ENCODE measurements at places on chromosomes 1 and 21.
A peak's percentile ranks its signal among the peaks of the same experiment; 100 is the strongest.

DNA sequence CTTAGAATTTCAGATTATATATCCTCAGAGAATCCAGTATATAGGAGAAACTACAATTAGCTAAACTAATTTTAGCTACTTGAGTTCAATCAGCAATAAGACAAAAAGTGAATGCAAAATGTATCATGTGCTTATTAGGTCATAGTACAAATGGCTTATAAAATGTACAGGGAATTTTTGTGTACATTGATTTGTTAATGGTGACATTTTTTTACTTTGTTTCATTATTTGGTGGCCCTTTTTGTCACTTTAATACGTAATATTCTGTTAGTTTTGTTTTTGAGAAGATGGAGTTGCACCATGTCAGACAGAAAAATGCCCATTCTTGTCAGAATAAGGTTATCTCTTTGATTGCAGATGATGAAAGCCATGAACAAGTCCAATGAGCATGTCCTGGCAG is 33.6 kb downstream of the CC2D1B start:
- no peak for DNase-seq

DNA sequence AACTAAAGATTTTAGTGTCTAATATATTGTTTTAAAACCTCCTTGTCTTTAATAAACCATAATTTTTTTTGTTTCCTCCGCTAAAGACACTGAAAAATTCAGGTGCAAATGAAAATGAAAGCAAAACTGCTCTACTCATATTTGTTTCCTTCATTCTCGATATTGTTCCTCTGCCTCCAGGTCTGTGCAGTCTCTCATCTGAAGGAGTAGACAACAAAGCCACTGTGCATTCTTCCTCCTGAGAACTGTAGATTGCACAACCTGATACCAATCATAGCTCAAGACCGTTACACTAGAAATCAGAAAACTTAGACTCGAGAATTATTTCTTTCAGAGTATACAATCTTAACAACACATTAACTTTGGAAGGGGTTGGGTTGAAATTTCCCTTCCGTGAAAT is 373.1 kb upstream of the CXADR start:
- no peak for DNase-seq

GRCh38 chr1:204295671-204296070 is 64.1 kb downstream of the PLEKHA6 start:
- DNase-seq, result no peak

DNA sequence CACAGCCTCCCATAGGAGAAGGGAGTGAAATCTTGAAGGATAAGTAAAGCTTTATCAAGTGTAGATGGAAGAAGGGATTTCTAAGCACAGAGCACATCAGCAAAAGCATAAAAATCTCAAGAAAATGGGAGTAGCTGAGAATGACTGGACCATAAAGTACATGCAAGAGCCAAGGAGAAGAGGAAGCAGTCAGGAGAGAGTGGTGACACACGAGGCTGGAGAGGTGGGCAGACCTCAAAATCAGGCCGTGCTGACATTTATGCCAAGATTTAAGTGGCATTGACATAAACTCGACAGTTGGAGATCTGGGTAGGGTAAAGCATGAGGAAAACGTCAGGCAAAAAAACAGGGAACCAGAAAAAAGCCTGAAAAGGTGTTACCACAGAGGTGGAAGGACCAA is 62.3 kb downstream of the GFI1 start:
- DNase-seq, result no peak

- DNase-seq, result no peak
Observed at GRCh38 chr1:59078070-59078800, 218.7 kb upstream of the FGGY start.

GRCh38 chr1:8955406-8955805 is 9.7 kb downstream of the CA6 start:
- DNase-seq, result no peak

DNA sequence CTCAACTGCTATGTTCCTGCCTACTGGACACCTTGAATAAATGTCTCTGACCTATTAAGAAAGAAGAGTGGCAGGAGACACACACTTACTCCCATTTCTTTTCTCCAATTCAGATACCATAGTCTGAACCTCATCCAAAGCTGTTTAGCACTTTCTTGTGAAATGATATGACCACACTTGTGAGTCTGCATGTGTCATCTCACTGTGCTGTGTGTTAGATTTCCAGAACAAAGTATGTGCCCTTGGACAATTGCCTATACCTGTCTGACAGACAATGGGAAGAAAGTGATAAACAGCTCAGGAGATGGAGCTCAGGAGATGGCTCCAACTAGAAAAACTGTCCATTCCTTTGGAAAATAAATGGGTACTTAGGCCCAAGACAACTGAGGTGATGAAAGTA is 48.4 kb downstream of the USP48 start:
- no peak for DNase-seq

- DNase-seq, result no peak
Observed at GRCh38 chr1:201104141-201104540, 8.1 kb downstream of the CACNA1S start.

GRCh38 chr1:244665771-244666217 is 12.9 kb downstream of the DESI2 start:
- DNase-seq, result no peak

DNA sequence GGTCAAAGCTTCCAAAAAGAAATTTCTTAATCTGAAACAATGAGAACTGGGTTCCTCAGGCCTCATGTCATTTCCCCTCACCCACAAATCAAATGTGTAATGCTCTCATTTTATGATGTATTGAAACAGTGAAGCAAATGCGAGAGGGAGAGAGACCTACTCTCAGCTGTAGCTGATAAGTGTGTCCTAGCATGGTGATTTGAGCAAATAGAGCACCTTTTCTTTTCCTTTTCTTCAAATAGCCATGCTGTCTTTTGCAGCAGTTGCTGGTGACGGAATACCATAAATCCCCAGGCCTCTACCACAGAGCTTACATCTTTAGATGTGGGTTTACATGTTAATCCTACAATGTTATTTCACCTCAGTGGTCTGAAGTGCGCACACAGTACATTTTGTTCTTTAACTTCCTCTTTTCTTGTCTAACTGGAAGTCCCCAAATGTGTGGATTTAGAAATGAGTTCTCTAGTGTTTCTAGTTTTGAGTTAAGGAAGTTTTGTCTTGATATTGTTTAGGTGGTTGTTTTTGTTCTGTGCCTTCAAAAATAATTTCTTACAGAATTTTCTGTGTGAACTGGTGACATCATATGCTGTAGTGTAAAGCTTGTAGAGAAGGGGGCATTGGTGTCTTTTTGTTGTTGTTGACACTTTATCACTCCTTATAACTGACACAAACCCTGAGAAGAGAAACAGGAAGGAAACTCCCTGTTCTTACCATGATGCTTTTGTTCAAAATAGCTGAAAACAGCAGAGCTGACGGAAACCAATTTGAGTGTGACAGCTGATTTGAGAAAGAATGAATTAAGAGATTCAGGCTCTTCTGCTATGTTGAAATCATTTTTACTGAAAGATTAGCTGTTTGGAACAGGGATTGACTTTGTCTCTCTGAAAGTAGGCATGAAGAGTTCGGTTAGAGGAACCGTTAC is 12.2 kb downstream of the SMAP2 start:
- no peak for DNase-seq

- no peak for DNase-seq
Observed at GRCh38 chr21:43605320-43606215, 53.7 kb downstream of the HSF2BP start.

DNA sequence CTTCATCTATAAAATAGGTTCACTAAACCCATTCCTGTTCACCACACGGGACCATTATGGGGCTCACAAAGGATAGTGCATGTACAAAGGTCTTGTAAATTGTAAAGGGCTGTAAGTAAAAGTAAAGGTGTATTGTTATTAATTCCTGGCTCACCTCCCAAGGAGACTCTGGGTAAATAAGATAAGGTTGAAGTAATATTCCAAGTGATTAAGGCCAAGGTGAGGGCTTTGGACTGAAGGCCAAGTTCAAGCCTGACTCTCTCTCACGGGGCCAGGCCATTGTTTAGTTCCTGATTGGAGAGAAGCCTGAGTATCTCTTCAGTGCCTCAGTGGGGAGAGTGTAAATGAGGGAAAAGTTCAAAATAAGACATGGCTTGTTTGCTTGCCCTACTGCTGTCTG is 19.5 kb upstream of the ZFYVE9 start:
- DNase-seq, result no peak

DNA sequence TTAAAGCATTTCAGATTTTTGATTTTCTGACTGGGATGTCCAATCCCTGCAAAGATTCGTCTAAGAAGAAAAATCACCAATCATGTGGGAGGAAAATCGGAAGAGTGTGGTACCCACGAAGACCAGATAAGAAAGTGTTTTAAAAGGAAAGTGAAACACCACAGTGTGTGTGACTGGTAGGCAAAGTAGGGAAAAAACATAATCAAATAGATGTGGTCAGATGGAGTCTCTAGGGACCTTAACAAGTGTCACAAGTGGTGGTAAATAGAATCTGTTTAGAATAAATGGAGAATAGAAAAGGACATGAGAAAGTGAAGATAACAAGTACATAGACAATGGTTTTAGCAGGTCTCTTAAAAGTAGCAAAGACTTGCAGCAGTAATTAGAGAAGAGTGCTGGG is 154.6 kb downstream of the SLC30A10 start:
- DNase-seq, result no peak

DNA sequence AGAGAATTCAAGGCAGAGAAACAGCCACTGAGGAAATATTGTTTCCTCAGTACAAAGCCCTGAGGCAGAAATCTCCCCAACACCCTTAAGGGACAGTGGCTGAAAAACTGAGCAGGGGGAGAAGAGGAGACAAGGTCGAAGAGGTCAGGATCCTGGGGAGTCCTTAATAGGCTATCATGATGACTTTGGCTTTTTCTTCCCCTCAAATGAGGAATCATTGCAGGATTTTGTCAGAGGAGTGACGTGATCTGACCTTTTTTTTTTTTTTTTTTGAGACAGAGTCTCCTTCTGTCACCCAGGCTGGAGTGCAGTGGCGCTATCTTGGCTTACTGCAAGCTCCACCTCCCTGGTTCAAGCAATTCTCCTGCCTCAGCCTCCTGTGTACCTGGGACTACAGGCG is 10.2 kb downstream of the MAP7D1 start:
- no peak for DNase-seq

DNA sequence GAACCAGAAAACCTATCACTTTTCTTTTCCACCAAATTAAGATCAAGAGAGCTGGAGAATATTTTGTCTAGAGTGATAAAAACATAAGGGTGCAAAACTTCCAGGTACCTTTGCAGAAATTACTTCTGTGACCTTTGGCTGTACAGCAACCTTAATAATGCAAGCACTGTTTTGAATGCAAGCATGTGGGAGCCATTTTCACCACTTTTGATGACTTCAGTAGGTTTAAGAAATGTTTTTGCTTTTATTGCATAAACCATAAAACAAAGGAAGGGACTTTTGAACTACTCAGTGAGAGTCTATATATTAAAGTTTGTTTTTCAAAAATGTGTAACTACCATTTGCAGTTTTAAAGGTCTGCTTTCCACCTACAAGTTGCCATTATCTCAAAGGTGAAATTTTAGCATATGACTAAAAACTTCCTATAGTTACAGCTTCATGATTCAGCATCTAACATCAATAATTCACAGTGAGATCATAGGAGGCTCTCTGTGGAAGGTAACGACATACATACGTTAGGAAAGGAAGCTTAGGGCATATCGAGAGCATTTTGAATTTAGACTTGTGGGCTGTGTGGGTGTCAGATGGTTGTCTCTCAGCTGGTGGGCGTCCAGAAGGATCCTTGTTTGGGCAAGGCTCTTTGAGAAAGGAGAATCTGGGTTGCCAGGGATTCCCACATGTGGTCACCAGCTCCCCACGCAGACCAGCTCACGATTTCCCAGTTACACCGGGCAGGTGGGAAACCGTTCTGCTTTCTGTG is 1.1 kb upstream of the GADD45A start:
- peak; percentile 47 for DNase-seq

DNA sequence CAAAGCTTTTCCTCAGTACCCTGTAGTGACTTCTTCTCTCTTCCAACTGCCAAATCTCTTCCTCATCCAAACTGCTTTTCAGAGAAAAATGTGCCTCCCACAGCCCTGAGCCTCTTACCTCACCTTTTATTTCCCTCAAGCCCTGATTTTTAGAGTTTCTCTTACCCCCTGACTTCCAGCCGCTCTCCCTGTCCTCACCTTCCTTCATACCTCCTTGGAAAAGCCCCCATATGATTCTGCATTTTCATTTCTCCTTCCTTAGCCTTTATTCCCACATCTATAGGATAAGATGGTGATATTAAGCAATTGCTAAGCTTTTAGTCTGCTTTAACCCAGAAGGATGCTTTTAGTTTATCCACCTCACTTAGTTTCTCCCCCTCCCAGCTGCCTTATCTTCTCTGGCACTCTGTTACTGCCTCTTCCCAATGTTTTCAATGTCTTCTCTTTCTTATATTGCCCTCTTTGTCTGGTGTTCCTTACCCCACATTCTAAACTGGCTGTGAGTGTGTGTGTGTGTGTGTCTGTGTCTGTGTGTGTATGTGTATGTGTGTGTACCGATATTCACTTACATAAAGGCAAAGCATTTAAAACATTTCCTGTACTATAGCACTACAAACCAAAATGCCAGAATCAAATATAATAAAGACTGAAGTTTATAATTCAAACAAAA is at the start of gene CD1B:
CD1B (minus strand) TSS at position 51 of the 670 bp plus-strand sequence. CDS start 108 bp downstream, outside the sequence.
- no peak for DNase-seq

DNA sequence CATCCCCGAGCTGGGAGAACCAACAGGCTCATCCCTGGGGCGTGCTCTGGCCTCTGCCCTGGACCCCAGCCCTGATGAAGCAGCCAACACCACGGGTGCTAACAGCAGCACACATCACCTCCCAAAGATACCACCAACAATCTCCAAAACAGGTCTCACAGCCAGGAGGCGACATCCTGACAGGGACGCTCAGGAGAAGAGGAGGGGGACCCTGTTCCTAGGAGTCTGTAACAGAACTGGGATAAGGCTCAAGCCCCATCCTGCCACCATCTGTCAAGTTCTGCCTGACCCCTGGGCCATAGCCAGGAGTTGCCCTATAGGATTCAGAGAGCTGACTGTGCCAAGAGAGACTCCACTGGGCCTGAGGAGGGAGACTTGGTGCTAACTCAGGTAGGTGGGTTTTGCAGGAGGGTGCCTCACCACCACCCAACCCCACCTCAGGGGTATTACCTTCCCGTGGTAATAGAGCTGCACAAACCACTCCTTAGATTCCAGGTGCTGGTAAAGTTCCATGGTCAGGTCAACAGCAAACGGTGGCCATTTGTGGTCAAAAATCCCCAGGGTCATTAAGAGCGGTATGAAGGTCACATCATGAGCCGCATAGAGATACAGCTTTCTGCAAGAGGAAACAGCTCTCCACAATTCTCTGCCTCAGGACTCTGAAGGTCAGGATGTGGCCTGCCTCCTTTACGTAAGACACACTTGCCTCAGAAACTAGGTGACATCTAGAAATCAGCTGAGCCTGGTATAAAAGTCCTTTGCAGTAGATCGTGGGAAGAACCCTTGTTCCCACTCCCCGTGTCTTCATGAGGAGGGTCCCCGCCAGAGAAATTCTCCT is 22.3 kb downstream of the ACP6 start:
- no peak for DNase-seq
